ENCODE measurements at places on chromosomes 7 and 10.
A peak's percentile ranks its signal among the peaks of the same experiment; 100 is the strongest.

DNA sequence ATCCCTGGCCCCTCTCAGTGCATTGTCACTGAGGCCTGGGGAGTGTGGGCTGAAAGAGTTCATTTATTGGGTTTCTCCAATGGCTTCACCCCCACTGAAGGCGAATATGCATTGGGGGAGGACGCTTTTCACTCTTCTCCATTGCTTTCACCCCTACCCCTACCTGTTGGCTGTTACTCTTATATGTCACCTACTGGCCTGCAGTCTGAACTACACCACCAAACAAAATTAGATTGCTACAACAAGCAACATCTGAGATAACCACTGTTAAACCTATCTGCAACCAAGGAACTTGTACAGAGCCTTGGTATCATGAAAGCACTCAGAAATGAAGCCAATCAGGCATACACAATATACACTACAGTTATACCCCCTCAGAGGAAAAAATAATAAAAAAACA, 203.7 kb downstream of the REEP3 start:
- DNase-seq, result no peak

- peak; percentile 51 for DNase-seq
Observed at GRCh38 chr7:93249491-93250148, 17.5 kb downstream of the VPS50 start.

DNA sequence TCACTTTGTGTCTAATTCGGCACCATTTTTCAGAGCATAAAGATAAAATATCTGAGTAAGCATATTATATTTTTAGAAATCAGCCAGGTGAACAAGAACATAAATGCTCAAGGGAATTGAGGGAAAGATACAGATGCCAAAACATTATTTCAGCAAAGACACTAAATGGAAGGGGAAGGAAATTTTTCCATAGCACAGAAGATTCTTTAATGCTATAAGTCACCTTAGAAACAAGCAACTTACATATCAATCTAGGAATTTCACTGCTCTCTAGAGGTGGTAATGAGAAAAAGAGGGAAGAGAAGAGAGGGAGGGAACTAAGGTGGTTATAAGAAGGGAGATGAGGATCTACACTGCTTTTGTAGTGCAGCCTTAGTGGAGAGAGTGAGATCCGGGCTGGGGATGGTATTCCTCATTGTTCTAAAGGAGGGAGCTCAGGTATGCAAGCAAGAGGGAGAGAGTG, 20.4 kb downstream of the ZNF365 start:
- no peak for DNase-seq

DNA sequence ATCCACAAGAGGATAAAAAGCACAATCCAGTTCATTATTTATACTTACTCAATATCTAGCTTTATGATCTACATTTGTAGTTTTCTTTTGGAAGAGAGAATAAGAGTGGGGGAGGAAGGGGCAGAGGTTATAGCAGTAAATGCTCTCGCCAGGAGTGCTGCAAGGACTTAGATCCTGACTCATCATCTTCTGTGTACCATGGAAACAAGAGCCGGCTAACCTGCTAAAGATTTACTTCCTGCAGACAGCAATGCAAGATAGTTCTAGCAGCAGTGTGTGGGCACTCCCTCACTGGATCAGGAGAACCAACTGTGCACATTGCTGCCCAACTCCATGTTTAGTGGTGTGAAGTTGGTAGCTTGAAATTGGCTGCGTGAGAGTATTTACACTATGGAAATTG, 47.7 kb upstream of the TRIL start:
- DNase-seq, result peak; percentile 68

GRCh38 chr10:45001381-45002148, 842 bp downstream of the ZNF22 start:
- DNase-seq, result peak; percentile 86

GRCh38 chr7:99943641-99944496, 14.4 kb upstream of the GJC3 start:
- no peak for DNase-seq

GRCh38 chr7:159007996-159008389, 136.7 kb downstream of the VIPR2 start:
- DNase-seq, result no peak

DNA sequence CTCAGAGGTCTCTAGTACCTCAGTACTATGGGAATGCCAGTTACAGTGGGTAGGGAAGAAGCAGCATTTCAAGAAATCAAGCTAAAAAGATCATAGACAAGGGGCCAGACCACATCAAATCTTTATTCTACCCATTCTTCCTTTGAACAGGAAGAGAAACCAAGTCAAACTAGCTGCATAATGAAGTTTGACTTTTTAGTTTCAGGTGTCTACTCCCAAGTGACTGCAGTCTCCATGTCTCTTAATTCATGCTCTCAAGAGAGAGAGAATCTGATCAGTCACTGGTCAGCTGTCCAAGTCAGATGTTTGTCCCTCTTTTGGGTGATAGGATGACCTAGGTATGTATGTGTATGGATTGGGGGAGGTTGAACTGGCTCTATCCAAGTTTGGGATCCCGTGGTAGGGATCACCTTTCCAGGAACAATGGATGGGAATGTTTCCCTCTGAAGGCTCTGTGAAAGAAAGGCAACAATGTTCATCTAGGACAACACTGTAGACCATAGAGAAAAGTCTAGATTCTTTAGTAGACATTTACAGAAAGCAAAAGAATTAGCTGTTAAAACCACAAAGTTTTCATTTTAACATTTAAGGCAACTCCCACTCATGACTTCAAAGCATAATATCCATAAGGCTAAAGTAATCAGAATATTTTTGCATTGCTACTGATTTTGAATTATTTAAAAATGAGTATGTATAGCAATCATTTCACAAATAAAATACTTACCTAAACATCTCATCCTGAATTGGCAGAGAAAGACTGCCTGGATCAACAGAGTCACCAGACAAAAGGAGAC, 30.1 kb upstream of the PRTFDC1 start:
- no peak for DNase-seq

- DNase-seq, result no peak
Observed at GRCh38 chr10:104872691-104873090, 231.6 kb downstream of the SORCS3 start.

DNA sequence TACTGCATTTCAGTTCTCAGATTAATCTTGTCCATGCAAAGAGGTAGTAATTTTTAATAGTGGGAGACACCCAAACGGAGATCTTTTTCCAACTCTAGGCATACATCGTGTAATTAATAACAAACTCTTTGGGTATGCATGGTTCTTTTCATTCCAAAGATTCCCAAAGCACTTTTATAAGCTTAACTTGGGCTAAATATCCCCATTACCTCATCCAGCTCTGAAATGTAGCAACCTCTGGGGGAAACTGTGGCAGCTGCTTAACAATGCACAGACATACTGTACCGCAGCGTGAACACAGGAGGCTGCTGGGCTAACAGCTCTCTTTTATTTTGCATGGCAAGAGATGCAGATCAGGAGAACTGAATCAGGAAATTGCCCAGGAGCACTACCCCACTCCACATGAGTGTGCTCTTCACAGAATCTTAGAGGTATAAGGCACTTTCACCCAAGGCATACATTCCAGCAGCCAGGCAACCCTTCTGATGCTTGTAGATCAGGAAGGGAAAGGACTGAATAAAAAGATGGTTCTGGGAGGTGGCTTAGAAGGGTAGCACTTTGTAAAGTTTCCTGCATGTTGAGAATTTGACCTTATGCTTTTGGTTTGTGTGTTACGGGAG, 114.4 kb upstream of the GLI3 start:
- peak; percentile 70 for DNase-seq

DNA sequence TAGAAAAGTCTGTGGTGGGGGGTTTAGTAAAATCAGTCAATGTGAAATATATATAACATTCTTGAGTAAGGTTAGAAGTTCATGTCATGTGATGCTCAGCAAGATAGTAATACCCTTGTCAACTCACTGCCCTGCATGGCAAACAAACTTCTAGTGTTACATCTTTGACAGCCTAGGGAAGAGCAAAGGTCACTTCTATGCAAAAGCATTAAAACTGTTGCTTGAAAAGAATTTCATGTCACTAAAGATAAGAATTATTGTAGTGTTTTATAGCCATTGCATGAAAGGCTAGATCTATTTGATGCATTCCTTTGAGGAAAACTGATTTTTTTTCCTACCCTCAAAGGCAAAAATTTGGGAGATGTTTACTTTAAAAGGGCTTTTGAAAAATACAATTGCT, 176.0 kb downstream of the SKAP2 start:
- no peak for DNase-seq

GRCh38 chr10:121928528-121928884, 675 bp upstream of the ATE1 start:
- DNase-seq, result peak; percentile 16

GRCh38 chr7:140670343-140670935, 2.3 kb upstream of the ADCK2 start:
- DNase-seq, result no peak

GRCh38 chr10:36448760-36449691, 676.4 kb upstream of the ANKRD30A start:
- peak; percentile 36 for DNase-seq

GRCh38 chr7:23123007-23123406, 17.4 kb downstream of the KLHL7 start:
- no peak for DNase-seq

GRCh38 chr10:110560012-110560411, 7.5 kb upstream of the SMC3 start:
- DNase-seq, result no peak

- no peak for DNase-seq
Observed at GRCh38 chr10:19043431-19043830, 5.2 kb upstream of the MALRD1 start.

GRCh38 chr7:71772779-71773178, 639.4 kb downstream of the CALN1 start:
- DNase-seq, result no peak

GRCh38 chr10:73601486-73601921, 10.4 kb upstream of the USP54 start:
- DNase-seq, result peak; percentile 51

DNA sequence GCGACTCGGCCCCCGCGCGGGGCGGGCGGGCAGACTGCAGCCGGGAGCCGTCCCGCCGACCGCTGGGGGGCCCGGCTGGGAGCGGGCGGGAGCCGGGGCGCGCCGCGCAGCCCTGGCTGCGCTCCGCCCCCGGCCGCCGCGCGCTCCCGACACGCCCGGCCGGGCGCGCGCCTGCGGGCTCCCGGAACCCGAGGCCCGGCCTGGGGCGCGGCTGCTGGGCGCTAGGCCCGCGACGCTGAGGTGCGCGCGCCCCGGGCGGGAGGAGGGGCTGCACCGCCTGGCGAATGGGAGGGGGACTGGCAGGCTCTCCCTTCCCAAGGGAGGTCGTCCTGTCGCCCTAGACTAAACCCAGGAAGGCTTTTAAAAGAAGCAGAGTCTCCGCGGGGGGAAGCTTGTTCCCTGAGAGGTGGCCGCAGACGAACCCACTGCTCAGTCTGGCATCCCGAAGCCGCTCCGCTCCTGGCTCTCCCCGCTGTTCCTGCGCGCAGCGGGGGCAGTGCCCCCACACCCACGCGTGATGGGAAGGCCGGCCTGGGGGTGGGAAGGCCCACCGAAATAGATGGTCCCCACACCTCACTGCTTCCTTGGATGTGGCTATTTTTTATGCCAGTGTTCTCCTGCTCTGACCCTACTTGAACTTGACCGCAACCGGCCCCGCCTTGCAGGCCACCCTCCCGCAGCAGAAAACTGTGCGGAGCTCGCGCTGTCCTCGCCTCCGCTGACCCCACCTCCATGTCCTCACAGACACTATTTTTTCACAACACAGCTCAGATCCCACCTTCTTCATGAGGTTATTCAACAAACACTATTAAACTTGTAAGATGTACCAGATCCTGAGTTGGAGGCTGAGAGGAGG, at the start of gene VOPP1:
VOPP1 (minus strand) TSS at position 125 of the 856 bp plus-strand sequence. CDS start 178 bp downstream, outside the sequence.
- peak; percentile 69 for DNase-seq

- DNase-seq, result no peak
Observed at GRCh38 chr10:102676534-102677315, 32.4 kb downstream of the TRIM8 start.

GRCh38 chr10:15997313-15997712, 137.0 kb upstream of the MINDY3 start:
- DNase-seq, result no peak

DNA sequence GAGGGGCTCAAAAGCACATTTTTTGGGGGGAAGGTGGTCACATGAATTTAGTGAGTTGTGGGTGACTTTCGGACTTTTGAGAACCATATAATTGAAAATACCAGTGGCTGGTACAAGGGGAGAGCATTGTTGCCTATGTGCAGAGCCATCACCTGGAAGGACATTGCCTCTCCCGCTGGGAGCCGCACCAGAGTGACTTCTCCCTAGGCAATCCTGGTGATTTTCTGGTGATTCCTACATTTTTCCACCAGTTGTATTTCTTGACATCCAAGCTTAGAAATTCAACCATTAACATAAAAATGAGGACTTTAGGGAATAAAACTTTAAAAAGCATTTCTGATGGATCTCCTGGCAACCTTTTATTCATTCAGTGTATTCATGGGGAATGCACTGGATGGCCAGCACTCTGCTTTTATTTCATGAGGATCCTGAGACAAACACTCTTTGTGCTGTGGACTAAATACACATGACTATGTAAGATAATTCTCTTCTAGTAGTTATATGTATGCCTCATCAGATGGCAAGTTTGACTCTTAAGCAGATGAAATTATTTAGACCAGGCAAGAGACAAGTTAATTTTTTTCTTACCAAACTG, 41.8 kb upstream of the MKI67 start:
- DNase-seq, result no peak

- no peak for DNase-seq
Observed at GRCh38 chr7:36611703-36612102, 112.6 kb downstream of the AOAH start.

DNA sequence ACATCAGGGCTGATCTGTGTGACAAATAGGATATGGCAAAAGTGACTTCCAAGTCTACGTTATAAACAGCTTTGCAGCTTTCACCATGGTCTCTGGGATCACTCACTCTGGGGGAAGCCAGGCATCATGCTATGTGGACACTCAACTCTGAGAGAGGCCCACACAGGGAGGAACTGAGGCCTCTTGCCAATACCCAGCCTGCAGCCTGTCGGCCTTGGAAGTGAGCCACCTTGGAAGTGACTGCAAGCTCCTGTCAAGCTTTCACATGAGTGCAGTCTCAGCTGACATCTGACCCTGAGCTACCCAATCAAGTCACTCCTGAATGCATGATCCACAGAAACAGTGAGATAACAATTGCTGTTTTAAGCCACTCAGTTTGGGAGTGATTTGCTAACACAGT, 56.5 kb downstream of the MMRN2 start:
- DNase-seq, result peak; percentile 71

DNA sequence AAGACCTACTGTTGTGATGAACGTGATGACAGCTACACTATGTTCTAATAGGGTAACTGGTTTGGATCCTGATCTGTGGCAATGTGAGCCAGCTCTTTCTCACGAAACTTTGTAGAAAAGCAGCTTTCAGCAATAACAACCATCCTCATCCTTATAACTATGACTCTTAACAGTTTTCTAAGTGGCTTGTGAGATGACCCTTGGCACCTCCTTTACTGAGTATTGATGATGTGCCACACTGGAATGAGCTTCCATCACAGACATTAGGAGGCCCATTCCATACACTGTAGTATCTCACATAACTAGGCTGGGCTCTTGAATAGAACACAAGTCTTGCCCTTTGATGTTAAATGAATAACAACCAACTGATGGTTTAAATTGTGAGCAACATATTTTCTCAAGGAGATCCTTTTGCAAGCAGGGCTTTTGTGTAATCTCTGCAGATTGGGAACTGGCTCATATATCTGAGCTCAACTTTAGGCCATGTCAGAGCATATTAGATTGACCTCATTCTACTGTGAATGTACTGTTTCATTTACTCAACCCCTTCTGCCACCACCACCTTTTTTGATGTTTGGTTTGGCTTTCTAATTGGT, 46.4 kb downstream of the MYPN start:
- peak; percentile 37 for DNase-seq

Measured in iris pigment epithelial cell (primary cell).